ENCODE measurements at places on chromosomes 7 and 10.

GRCh38 chr7:150356265-150356897, 12.2 kb upstream of the REPIN1 start:
- no peak for DNase-seq

- no peak for DNase-seq
Measured at GRCh38 chr10:117240621-117241529, at the start of gene SLC18A2. SLC18A2 (plus strand) TSS chr10:117241114; CDS start chr10:117241694, 580 bp downstream.

GRCh38 chr10:95168694-95169093, 25.3 kb upstream of the ACSM6 start:
- no peak for DNase-seq

DNA sequence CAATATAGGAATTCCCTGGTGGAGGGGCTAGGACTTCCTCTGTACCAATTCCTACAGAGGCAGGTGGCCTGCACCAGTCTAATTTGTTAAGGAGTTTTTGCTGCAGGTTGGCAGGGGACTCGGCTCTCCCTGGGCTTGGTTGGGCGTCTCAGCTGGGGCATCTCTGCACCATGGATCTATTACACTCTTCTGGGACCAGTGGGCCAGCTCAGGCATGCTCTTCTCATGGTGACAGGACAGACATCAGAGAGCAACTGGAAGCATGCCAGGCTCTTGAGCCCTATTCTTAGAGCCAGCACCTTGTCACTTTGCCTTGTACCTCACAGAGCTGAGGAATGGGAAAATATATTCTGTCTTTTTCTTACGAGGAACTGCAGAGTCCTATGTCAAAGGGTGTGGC, 74.6 kb downstream of the SH2D4B start:
- DNase-seq = no peak

DNA sequence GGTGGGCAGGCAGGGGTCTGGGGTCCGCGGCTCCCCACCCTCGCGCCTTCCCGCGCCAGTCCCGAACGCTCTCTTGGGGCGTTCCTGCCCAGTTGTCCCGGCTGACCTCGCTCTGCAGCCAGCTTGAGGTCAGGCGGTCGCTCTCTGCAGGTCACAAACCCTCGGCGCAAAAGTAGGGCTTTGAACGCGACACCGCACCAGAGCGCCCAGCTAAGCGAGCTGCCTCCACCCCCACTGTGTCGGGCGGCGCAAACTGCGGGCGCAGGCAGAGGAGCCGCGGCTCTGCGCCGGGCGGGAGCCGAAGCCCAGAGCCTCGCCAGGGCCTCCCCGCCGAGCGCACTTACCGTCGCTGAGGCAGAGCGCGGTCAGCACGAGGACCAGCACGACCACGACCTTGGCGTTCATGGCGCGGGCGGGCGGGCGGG, 284 bp downstream of the CXCL12 start:
- no peak for DNase-seq

GRCh38 chr10:96565774-96566173, 21.0 kb downstream of the TM9SF3 start:
- DNase-seq = no peak

DNA sequence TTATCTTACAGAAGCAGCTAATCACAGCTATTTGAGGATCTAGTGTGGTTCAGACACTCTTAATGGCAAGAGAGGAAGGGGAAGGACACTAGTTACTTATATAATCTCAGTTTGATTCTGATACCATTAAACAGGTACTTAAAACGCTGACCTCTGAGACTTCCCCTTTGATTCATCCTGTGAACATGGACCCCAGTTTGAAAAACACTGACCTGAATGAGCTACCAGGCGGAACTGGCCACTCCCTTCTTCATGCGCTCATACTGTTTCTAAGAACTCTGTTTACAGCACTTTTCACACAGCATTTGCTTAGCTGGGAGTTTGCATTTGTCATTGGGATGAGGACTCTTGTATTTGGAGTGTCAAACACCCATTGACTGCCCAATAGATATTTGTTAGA, 45.7 kb downstream of the BEND7 start:
- no peak for DNase-seq

- DNase-seq = no peak
Measured at GRCh38 chr10:93628858-93629257, 16.5 kb downstream of the PDE6C start.

DNA sequence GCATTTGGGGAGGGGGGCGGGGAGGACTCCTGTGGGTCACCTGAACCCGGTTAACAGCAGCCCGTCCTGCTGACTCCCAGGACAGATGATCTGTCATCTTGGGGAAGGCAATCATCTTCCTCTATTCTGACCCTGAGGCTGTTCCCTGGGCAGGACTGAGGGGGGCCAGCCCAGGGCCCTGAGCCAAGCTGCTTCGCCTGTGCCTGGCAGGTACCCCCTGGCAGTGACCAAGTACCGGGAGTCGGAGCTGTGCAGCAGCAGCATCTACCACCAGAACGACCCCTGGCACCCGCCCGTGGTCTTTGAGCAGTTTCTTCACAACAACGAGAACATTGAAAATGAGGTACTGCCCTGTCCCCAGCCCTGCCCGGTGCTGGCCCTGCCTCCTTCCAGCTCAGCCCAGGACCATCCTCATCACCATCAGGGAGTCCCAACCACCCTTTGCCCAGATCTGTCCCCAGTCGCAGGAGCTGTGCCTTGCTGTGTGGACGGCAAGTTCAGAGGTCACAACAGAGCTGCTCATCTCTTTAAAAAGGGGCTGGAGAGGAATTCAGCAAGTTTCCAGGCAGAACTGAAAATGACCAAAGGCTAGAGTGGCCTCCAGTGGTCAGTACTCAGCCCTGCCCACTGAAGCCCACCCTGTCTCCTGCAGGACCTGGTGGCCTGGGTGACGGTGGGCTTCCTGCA, 8.1 kb downstream of the AOC1 start:
- no peak for DNase-seq

GRCh38 chr10:21496343-21497176, 28.9 kb downstream of the SKIDA1 start:
- DNase-seq = no peak

- peak; percentile 80 for DNase-seq
Measured at GRCh38 chr10:133308421-133309099, at the start of the genes TUBGCP2 and ZNF511. TUBGCP2 (minus strand) TSS chr10:133308872; CDS start chr10:133302941, 5,931 bp downstream. ZNF511 (plus strand) TSS chr10:133308914; CDS start chr10:133308944, 30 bp downstream.

DNA sequence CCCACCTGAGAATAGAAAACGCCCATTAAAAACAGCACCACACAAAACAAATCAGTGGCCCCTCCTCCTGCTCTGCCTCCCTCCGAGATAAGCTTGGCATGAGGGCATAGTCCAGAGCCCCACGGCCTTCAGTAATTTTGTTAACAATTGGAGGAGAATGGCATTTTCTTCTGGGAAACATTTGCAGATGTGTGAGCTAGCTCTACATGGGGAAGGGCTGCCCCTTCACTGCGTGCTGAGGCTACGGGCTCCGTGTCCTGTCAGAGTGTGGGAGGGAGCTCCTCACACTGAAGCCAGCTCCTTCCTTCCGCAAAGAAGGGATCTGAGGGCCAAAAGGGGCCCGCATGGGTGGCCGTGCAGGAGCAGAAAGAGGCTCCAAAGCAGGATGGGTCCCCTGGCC, 15.2 kb downstream of the GRK5 start:
- no peak for DNase-seq
